Progenitor cell of endocrine pancreas (in vitro differentiated cells): ENCODE measurements at places on chromosomes 13 and 19.
A peak's percentile ranks its signal among the peaks of the same experiment; 100 is the strongest.

DNA sequence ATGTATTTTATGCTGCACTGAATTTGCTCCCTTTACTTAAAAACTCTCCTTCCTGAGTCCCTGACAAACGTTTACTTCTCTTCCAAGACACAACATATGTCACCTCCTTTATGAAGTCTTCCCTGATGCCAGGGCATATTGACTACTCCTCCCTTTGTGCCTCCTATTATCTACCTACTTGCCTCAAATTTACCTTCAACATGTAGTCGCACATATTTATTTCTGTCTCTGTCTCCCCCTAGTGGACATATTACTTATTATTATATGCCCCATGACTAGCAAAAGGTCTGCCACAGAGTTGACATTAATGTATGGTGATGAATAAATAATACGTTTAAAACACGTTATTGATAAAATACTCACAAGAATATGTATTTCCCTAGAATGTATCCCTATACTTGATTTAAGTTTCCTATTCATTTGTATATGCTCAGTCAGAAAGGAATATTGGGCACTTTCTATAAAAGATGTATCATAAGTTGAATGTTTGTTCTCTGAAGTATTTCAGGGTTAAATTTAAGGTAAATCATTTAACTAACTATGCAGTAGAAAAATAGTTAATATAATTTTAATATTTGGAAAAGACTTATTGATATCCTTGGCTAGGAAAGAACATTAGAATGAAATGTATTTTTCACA lies 250.3 kb upstream of the ATXN8OS start:
- H3K4me3 ChIP-seq: no peak overlapping the region
- H3K27me3 ChIP-seq: no peaks in the 10 kb centered on the region
- peaks cover 10% of the 10 kb centered on the region for H3K4me1 ChIP-seq

GRCh38 chr19:4606921-4607678 lies 32.2 kb upstream of the TNFAIP8L1 start:
- H3K4me3 ChIP-seq: peak overlapping the region; percentile 47
- H3K27me3 ChIP-seq: peaks cover 17% of the 10 kb centered on the region
- peak; percentile 38 for DNase-seq
- no peak overlapping the region for H3K27ac ChIP-seq

DNA sequence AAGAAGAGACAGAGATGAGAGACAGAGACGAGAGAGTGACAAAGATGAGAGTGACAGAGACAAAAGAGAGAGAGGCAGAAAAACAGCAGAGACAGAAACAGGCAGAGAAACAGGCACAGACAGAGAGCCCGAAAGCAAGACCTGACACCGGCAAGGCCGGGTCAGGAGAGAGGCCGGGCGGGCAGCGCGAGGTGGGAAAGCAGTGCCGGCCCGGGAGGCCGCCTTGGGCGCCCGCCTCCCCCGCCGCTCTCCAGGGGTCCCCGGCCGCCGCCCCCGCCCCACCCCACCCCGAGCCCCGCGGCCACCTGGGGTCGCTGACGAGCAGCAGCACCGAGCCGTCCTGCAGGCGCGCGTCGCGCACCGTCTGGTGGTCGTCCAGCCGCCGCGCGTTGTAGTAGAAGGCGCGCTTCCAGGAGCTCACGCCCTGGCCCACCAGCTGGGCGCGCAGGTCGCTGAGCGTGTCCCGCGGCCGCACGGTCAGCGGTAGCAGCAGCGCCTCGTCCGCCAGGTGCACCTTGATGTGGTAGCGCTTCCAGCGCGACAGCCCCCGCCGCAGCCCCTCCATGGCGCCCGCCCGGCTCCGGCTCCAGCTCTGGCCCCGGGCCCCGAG lies at the start of gene TINCR:
TSS of gene TINCR (minus strand) at position 594 of the 610 bp plus-strand sequence.
- H3K27ac ChIP-seq: no peak within 1 kb of the TSS
- no peak for DNase-seq
- peak within 1 kb of the TSS; percentile 38 for H3K4me3 ChIP-seq

GRCh38 chr13:30371649-30372265 lies 50.5 kb upstream of the UBE2L5 start:
- peak overlapping the region; percentile 25 for H3K4me3 ChIP-seq
- peaks cover 17% of the 10 kb centered on the region for H3K4me1 ChIP-seq
- no peaks in the 10 kb centered on the region for H3K36me3 ChIP-seq
- peak overlapping the region; percentile 47 for H3K27ac ChIP-seq
- no peak for DNase-seq

DNA sequence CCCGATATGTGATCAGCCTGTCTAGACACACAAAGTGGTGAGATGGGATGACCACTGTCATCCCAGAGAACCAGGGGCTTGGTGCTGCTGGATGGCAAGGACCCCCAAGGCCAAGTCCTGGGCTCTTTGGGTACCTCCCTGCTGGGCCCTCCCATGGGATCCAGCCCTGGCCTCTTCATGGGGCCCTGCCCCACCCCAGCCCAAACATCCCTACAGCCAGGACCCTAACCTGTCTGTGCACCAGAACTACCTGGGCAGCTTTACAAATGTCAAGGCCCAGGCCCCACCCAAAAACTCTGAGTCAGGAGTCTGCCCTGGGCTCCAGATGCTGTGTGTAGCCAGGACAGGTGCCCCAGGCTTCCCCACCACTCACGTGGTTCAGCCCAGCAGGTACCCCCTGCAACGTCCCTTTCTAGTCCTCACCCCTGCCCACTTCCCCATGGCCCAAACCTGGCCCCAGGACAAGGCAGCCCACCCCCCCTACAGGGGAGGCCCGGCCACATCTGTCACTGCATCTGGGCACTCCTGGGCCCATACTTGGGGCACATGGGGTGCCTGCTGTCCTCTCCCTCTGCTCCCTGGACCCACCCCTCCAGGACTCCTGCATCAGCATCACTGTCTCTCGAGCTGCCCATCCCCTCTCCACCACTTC lies 233.5 kb downstream of the TUBA3C start:
- no peak overlapping the region for H3K27ac ChIP-seq
- no peaks in the 10 kb centered on the region for H3K36me3 ChIP-seq
- DNase-seq: no peak
- H3K4me3 ChIP-seq: no peak overlapping the region
- no peaks in the 10 kb centered on the region for H3K27me3 ChIP-seq
- H3K4me1 ChIP-seq: no peaks in the 10 kb centered on the region
